A549 (cell line): ENCODE measurements at places on chromosomes 7 and 10.

- no peak for DNase-seq
Observed at GRCh38 chr7:120799813-120800475, 58.0 kb downstream of the TSPAN12 start.

DNA sequence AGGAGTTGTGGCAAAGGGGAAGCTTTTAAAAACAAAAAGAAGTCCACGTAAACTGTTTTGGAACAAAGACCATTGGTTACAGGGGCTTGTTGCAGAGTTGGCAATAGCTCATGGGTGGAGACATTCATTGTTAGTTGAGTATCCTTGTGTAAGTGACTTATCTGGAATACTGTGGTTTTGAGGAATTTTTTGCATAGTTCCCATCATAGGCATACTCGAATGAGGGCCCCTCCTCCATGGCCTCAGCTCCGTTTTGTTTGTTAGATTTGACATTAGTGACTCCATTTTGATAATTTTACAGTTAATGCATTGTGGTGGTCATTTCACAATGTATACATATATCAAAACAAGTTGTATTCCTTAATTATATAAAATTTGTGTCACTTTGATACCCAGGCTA is 12.8 kb upstream of the SMKR1 start:
- DNase-seq, result no peak

- DNase-seq, result no peak
Observed at GRCh38 chr10:21514129-21514817, 11.2 kb downstream of the SKIDA1 start.

DNA sequence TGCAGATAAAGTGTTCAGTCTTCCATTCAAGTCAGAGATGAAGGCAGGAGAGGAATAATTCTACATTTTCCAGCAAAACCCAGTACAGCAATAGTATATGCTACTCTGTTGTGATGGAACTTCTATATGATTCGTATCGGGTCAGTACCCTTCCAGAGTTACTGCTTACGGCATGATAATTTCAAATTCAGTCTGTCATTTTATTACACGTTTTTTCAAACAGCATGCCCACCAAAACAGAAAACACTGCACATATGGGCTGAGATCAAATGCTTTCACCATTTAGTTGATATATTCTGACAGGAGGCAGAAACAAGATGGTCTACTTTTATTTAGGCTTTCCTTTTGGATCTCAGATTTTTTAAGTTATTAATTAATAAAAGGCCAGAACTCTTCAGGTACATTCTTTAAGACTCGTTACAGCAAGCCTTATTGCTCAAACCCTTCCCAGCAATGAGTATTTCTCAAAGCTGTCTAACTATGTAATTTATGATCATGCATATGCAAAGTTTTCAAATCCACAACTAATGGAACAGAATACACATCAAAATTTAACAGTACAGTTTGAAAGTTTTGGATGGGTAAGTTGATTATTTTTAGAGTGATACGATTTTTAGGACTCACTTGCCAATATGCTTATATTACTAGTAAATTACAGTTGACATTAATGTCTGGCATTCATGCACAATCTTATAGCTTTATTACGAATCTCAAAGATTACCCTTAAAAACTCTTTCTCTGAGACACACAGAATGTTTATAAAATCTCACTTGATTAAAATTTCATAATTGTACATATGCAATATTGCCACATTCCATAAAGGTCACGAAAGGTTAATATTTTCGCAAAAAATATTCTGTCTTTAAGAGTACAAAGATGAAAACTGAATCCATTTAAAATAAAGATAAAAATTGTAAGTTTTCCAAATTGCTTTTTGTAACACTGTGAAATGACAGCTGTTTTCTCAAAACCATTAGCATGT is 91.0 kb downstream of the ANK3 start:
- no peak for DNase-seq

DNA sequence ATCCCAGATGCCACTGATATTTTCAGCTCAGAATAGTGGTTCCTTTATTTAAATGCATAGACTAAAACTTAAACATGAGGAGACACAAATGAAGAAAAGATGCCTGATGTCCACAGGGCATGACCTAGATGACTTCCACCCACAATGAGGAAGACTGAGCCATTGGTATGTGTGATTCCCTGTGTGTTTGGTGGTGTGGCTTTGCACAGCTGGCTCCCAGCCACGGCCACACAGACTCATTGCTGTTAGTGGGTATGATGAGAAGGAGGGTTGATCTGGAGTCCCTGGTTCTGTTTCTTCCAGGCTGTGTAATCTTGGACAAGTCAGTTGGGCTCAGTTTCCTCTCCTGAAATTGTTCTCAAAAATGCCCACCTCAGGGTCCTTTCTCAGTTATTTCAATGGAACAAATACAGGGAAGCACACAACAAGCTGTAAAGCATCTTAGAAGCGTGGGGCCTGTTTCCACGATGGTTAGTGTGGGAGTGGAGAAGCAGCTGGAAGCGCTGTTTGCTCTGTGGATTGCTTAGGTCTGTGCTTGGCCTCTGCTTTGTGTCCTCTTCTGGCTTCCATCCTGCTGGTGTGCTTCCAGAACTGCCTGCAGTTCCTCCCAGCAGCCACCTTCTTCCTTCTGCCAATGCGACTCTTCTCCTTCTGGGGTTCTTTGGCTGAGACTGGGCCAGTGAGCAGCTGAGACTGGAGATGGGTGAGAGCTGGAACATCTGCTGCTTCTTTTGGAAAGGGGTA is 303.7 kb downstream of the BMPER start:
- DNase-seq, result no peak

- peak; percentile 54 for DNase-seq
Observed at GRCh38 chr7:19713676-19714075, 4.8 kb upstream of the POLR1F start.

GRCh38 chr10:125062227-125062913 is 98.0 kb downstream of the CTBP2 start:
- no peak for DNase-seq

- DNase-seq, result no peak
Observed at GRCh38 chr10:65213170-65213569, 1692.0 kb downstream of the REEP3 start.

- DNase-seq, result no peak
Observed at GRCh38 chr7:40498924-40499510, 364.2 kb downstream of the SUGCT start.

DNA sequence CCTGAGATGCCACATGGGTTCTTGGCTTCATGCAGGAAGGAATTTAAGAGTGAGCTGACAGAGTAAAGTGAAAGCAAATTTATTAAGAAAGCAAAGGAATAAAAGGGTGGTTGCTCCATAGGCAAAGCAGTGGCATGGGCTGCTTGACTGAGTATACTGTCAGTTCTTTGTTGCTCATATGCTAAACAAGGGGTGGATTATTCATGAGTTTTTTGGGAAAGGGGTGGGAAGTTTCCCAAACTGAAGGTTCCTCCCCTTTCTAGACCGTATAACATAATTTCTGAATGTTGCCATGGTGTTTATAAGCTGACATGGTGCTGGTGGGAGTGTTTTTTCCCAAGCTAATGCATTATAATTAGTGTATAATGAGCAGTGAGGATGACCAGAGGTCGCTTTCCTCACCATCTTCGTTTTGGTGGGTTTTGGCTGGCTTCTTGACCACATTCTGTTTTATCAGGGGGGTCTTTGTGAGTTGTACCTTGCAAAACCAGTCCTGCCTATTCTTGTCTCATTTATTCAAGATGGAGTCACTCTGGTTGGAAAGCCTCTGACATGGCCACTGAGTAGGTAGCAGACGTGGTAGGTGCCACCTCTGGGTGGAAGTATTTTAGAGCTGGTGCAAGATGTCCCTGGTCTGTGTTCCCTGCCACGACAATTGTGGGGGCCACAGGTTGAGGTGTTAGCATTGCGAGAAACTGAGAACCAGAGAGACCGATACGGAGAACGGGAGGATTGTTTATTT is 107.5 kb upstream of the SDK1 start:
- no peak for DNase-seq

- DNase-seq, result peak; percentile 69
Observed at GRCh38 chr7:6392712-6393666, 54.8 kb downstream of the DAGLB start.

DNA sequence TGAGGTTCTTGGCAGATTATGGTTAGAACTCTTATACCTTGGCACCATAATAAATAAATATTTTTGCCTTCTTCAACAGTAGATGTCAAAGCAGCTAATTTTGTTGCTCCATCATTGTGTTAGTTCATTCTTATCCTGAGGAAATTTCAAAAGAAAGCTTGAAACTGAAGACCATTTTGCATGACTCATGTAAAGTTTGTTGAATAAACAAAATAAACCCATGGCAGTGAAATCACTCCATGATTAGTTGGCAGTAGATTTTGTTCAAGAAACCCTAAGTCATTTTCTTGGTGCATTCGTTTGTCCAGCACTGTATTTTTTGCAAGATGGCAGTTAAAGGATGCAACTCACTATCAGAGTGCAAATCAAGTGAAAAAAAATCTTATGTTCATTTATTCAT is 91.6 kb downstream of the HECW1 start:
- no peak for DNase-seq

GRCh38 chr7:31991846-31992245 is 78.4 kb downstream of the PDE1C start:
- DNase-seq, result no peak

DNA sequence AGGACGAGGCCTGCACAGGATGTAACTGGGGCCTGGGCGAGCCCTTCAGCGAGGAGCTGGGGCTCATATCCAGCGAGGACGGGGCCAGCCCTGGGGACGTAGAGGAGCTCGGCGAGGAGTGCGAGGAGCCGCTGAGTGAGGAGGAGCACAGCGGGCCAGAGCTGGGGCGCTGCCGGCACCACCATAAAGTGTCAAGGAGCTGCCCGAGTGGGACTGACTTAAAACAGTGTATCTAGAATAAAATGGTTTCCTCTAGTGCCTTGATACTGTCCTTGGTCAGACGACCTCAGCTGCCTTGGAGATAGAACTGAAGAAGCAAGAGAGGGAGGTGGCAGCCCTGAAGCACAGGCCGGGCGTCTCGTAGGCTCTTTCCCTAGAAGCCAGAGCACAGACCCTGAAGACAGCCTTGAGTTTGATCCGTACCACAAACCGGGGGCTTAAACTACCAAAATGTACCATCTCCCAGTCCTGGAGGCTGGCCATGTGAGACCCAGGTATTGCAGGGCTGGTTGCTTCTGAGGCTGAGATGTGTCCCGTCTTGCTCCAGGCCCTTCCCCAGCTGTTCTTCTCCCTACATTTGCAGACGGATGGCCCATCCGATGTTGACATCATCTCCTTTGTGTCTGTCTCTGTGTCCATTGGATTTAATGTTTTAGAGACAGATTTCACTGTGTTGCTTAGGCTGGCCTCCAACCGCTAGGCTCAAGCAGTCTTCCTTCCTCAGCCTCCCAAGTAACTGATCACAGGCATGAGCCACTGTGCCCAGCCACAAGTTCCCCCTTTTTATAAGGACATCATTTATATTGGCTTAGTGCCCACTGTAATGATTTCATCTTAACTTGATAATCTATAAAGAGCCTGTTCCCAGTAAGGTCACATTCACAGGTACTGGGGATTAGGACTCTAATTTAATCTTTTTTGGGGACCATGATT is 35.8 kb downstream of the DNAJB6 start:
- DNase-seq, result no peak

GRCh38 chr10:61964949-61965702 is 63.6 kb downstream of the ARID5B start:
- DNase-seq, result no peak

DNA sequence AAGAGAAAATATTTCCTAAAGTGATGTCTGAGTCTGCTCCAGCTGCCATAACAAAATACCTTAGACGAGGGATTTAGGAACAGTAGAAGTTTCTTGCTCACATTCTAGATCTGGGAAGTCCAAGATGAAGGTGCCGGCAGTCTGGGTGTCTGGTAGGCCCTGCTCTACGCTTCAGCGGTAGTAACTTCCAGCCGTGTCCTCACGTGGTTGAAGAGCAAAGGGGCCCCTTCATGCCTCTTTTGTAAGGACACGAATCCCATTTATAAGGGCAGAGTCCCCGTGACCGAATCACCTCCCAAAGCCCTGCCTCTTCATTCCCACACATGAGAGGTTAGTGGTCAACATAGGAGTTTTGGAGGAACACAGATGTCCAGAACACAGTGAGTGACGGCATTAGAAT is 52.2 kb upstream of the INPP5A start:
- DNase-seq, result no peak

- no peak for DNase-seq
Observed at GRCh38 chr10:22999942-23000341, 72.1 kb downstream of the ARMC3 start.

DNA sequence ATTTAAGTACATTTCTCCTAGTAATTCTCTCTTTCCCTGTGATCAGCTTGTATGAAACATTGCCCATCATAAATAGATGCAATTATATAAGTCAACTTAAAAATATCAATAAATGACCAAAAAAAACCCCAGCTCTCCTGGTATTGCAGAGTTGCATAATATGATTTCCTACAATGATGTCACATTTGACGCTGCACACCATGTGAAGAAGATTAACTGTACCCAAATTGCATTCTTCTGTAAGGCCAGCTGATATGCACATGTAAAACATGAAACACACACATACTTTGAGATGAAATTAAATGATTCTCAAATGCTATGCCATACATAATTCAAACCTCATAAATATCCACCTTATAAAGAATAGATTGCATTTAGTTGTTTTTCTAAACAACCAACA is 115.5 kb downstream of the AGMO start:
- DNase-seq, result no peak

DNA sequence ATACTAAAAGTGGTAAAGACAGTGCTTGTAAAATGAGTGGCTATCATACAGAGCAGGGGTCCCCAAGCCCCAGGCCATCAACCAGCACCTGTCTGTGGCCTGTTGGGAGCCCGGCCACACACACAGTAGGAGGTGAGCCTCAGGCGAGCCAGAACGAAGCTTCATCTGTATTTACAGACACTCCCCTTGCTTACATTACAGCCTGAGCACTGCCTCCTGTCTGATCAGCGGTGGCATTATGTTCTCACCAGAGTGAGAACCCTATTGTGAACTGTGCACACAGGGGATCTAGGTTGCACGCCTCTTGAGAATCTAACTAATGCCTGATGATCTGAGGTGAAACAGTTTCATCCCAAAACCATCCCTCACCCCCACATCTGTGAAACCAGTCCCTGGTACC is 58.7 kb downstream of the ITGA8 start:
- no peak for DNase-seq

DNA sequence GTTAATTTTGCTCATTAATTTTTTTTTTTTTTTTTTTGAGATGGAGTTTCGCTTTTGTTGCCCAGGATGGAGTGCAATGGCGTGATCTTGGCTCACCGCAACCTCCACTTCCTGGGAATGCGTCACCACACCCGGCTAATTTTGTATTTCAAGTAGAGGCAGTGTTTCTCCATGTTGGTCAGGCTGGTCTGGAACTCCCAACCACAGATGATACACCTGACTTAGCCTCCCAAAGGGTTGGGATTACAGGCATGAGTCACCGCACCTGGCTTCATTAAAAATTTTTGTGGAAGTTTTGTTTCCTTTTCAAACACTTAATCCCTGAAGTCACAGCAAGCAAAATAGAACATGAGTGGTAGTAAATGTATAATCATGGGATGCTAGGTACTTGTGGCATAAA is 857.2 kb upstream of the PHF14 start:
- DNase-seq, result no peak

DNA sequence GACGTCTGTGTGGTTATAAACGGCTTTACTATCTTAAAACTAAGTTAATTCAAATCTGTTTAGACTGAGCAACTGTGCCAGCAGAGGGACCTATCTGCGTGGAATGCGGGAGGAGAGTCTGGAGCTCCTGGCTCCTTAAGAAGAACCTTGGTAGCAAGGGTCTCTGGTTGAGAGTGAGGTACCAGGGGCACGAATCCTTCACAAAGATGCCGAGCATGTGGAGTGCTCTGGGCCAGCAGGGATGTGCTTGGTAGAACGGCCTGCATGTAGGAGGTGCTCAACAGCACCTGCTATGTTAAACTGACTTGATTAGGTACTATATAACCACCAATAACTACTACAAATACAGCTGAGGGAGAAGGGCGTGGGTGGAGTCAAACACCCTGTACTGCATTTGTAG is 102.6 kb downstream of the VIPR2 start:
- no peak for DNase-seq
